ENCODE measurements at places on chromosomes 5 and 9. TPM values are rescaled to one million over a fixed set of nuclear protein-coding genes. Genes with fewer than 3 reads are reported as not detected.

GRCh38 chr9:133887540-133888047, 104.5 kb downstream of the VAV2 start:
- DNase-seq, result no peak

GRCh38 chr9:18330401-18331309, 143.3 kb upstream of the ADAMTSL1 start:
- no peak for DNase-seq

Gene CAMK4
- polyA plus RNA-seq, result 30.7 TPM

GRCh38 chr5:6411141-6411540, 32.8 kb upstream of the MED10 start:
- DNase-seq, result no peak

- no peak for DNase-seq
These were observed 218.9 kb upstream of the NMUR2 start for GRCh38 chr5:152623951-152624350.

DNA sequence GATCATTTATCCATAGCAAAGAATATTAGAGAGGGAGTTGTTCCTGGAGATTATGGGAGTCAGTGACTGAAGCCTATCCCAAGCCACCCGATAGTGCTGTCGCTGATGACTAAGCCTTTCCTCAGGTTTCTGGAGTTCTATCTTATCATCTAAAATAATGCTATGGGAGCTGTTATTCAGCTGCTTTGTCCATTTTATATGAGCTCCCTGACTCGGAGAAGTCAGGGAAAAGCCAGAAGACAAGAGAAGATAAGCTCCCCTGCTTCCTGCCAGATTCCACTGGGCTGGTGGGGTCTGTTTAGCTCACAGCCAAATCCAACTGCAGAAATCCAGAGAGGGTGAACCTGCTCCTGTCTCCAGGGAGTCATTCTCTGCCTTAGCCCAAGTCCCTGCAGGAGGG, 148.2 kb downstream of the DROSHA start:
- no peak for DNase-seq

GRCh38 chr9:27367175-27367798, 70.3 kb upstream of the EQTN start:
- no peak for DNase-seq

DNA sequence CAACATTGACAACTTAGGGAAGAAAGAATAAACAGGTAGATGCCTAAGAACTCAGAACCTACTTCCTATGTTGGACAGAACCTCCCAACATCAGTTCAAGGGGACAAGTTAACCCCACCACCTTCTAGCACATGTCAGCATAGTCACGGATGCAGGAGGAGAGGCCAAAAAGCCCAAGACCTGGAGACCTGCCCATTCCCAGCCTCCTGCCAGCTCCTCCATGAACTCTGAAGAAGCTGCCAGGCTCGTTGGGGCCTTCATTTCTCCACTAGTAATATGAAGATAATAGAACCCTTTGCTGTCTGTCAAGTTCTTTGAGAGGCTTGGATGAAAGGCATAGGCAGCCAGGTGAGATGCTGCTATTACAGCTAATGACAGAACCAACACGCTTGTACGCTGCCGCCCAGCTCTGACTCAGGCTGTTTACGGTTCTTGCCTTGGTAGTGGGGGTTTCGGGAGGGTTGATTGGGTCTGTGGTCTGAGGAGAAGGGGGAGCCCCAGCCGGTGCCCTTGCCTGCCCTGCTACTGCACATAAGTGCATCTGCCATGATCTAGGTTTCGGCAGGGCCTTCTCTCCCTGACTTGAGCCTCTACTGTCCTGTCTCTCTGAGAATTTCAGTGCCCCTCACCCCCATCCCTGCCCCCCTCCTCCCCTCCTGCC, 82.2 kb downstream of the NRG2 start:
- DNase-seq, result no peak

Gene SLC34A1
- 1.2 TPM for polyA plus RNA-seq
